ENCODE measurements at places on chromosomes 12 and 14. TPM values are rescaled to one million over a fixed set of nuclear protein-coding genes. Genes with fewer than 3 reads are reported as not detected.

- DNase-seq, result no peak
Observed at GRCh38 chr12:53180931-53181645, 363 bp upstream of the CSAD start.

GLRX5 gene
- polyA plus RNA-seq, result 74.7 TPM

FOXG1 gene
- not detected for polyA plus RNA-seq

GRCh38 chr12:82440885-82441284, 82.6 kb downstream of the METTL25 start:
- DNase-seq, result no peak

OR4M1 gene
- polyA plus RNA-seq, result not detected
